ENCODE measurements at places on chromosomes 3 and 15. TPM values are rescaled to one million over a fixed set of nuclear protein-coding genes. Genes with fewer than 3 reads are reported as not detected.

CASR gene
- not detected for polyA plus RNA-seq

GRCh38 chr3:71650372-71650771 lies 66.8 kb upstream of the FOXP1 start:
- no peak for DNase-seq

DNA sequence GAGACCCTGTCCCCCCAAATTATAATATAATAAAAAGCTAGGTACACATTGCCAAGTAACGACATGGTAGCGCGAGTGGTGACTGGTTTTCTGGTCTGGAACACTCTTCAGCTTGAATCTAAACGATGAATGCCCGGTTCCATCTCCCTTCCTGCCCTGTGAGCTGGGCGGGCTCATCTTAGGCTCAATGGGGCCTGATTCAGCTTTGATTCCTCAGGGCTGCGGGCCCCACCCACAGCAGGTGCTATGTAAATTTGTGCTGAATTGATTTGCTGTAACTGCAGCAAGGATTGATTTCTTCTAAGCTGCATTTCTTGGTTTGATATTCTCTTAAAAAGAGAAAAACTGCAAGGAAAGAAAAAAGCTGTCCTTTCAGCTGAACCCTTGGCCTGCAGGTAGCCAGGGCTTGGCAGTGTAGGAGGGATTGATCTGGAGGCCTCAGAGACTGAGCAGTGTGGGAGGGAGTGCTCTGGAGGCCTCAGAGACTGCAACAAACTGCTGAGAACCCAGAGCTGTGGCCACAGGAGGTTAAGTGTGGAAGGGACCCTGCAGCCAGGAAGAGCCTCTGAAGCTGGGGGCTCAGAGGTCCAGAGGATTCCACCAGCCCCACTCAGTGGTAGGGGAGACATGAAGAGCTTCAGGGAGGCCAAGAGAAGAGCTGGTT lies 231.6 kb downstream of the XXYLT1 start:
- no peak for DNase-seq

DNA sequence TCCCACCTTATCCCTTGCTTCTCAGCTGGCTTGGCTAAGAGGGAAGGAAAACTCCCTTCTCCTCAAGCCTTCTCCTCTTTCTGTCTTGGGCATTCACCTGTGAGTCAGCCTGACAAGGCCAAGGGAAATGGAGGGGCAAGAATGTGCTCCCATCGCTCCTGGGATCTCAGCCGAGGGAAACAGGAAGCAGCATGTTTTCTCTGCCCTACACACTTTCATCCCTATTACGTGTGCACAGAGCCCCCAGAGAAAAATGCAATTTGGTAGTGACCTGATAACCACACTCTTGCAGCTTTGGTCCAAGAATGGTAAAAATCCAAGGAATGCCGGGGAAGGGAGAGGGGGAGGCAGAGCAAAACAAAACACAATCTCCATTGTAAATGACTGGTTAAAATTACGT lies 32.9 kb upstream of the MTMR10 start:
- DNase-seq = no peak

TRIM71 gene
- not detected for polyA plus RNA-seq

GRCh38 chr3:50272911-50273688 lies 4.2 kb downstream of the SEMA3B start:
- peak; percentile 83 for DNase-seq

FANCD2OS gene
- polyA plus RNA-seq = not detected

CX3CR1 gene
- 338 TPM for polyA plus RNA-seq

DNA sequence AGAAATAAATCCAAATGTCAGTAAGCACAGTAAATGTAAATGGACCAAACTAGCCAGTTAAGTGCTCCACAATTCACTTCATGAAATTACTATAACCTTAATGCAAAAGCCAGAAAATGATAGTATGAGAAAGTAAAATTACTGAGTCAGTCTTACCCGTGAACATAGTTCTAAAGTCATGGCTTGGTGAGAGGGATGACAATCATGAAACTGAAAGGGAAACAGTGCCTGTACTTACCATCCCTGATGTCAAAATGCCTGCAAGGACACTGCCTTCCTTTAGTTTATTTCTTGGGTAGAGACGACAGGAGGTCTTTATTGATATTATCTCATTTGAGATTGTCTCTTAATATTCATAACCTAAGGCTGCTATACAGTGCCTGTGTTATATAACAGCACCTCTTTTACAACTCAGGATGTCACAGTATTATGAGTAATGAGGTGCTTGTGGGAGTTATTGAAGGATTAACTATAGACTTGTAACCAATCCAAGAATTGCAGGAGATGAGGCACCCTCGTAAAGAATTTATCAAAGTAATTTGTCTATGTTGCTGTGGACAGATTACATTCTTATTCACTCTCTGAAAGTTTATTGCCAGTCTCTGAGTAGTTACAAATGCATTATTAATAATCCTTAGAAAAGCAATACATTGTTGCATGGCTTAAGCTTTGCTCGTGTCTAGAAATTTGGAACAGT lies 142.9 kb upstream of the BFSP2 start:
- DNase-seq = no peak

- DNase-seq = no peak
These were observed at the start of gene SAMMSON for GRCh38 chr3:69999140-70000027. Gene SAMMSON (plus strand): TSS chr3:69999733.

PLA2G4D gene
- not detected for polyA plus RNA-seq

DNA sequence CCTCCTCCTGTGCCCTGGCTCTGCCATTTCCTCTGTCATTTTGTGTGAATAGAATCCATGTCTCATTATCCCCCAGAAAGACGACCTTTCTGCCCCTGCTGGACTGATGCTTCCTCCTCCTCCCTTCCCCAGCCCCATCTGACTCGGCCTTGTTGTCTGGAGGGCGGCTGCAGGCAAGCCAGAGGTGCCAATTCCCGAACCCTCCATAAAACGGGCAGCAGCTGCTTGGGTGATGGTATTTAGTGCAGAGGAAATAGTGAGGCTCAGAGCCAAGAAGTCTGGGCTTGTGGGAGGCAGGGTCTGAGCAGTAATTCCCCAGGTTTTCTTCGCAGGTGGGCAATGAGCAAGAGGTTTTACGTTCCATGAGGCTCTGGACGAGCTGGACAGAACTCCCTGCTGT lies 71.2 kb downstream of the ITGA11 start:
- DNase-seq = no peak

OIP5 gene
- polyA plus RNA-seq = 0.44 TPM

- no peak for DNase-seq
These were observed 85.3 kb upstream of the CFAP20DC start for GRCh38 chr3:59135096-59135495.

DNA sequence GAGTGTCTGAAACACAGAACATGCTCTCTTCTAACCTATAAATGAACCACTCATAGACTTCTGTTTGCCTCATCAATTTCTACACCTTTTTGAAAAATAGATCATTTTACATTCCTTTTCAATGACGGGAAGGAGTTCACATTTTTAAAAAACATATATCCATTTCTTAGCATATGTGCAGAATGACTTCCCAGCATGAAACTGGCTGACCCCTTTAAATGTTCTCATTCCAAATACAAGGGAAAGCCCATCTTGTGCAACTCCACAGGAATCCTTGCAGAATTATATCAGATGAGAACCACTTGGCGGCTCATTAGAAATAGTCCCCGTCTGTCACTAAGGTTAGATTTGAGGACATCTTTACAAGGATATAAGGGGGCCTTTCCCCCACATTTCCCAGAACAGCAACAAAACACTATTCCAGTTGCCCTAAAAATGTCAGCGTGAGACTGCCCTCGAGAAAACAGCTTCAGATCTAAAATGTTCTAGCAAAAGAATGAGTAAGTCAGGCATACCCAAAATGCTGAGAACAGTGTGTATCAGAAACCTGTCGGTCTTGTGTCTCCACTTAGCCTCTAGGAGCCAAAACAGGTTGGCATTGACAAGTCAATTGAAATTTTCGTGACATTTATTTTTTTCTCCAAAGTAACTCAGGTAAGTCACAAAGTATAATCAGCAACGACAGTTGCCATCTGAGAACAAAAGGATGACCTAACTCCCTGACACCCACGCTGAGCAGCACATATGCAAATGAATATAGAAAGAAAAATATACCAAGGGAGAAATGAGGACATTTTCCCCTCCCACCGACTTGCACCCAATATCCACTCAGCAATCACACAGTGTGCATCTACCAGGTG lies 63.1 kb downstream of the FOXP1 start:
- DNase-seq = no peak

WNT7A gene
- polyA plus RNA-seq = not detected

CELSR3 gene
- polyA plus RNA-seq = 0.46 TPM

DNA sequence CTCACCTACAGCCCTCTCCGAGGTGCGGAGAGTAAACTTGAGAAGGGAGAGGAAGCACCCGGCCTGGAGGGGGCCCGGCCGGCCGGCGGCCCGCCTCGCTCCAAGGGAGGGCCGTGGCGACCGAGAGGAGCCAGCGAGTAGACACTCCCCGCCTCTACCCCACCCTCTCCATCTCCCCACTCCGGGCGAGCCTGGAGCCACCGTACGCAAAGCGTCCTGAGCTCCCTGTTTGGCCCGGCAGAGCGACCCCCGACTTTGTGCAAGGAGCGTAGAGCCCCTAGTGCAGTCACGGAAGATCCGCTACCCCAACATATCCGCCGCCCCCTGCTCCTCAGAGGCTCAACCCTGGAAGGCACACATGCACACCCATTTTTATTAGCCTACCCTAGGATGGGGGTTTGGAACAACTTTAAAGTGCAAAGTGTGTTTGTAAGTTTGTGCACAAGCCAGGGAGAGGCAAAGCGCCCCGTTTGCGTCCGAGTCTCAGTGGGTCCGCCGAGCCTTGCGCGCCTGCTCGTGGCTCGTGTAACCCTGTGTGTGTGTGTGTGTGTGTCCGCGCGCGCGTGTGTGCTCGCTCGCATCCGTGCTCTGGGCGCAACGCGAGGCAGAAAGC lies 508 bp upstream of the SMAD6 start:
- DNase-seq = no peak

SUMF1 gene
- 43.9 TPM for polyA plus RNA-seq

DNA sequence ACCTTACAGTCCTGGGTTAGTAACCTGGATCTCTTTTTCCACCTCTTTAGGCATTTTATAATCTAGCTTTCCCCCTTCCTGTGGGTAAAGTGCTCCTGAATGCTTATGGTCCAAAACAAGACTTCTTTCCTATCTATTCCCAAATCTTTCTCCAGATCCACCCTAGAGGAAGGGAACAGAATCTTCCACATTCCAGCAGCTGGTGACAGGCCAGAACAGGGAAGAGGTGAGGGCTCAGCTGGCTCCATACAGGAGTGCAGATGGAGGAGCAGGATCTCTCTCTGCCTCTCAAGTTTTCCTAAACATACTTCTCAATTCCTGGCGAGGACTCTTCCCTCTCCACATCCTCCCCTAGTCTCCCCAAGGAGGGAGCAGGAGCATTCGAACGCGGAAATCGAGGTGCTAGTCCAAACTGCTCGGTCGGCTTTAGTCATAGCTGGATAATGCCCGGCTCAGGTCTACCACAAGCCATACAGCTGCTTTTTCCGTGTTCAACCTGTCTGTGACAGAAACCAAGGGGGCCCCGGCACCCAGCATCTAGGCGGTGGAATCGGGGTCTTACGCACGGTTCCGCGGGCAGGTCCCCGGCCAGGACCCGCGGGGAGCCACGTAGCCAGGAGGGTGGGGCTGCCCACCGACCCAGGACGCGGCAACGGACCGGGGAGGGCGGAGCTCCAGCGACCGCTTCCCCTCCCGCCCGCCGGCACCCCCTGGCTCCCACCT lies 4.0 kb downstream of the RASSF1 start:
- DNase-seq = no peak

- DNase-seq = no peak
These were observed 79.6 kb upstream of the SPATA12 start for GRCh38 chr3:56980798-56981390.

DNA sequence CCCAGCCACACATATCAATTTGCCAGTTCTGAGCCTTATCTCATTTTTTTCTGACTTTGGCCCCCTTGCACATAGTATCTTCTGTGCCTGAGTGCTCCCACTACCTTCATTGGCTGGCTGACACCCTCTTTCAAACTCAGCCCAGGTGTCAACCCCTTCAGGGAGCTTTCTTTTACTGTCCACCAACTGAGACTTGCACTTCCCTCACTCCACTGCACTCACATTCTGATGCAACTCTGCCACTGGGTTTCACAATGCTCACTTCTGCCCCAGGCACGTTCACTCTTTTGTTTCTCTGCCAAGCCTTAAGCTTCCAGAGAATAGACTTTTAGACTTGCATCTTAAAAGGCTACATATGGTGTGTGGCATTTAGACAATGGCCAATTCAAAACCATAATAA lies 101.5 kb upstream of the CBLB start:
- DNase-seq = no peak

GRCh38 chr3:141308588-141309218 lies 59.6 kb upstream of the ZBTB38 start:
- DNase-seq = no peak

C3orf33 gene
- 2.2 TPM for polyA plus RNA-seq

COL6A5 gene
- polyA plus RNA-seq = not detected

SPTSSB gene
- polyA plus RNA-seq = 70.0 TPM

DNA sequence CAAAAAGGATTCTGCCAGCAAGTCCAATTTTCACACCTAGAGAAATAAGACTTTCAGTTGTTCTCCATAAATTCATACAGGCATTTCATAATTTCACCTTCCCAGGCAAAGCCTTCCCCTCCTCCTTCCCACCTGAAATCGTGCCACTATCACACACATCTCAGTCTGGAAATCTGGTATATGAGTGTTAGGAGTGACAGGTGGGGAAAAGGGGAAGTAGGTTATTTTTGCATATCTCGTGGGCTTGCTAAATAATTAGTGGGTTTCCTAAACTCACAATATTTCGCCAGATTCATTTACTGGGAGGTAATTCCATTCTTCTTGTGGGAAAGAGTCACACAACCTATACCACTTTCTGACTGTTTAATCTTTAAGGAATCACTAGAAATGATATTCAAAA lies 7.4 kb downstream of the ALDH1A2 start:
- no peak for DNase-seq

GRCh38 chr3:172687501-172687900 lies 23.4 kb downstream of the NCEH1 start:
- no peak for DNase-seq

GRCh38 chr3:54549607-54550220 lies 378.1 kb downstream of the LRTM1 start:
- DNase-seq = no peak

DCBLD2 gene
- not detected for polyA plus RNA-seq

CPNE9 gene
- not detected for polyA plus RNA-seq

DNA sequence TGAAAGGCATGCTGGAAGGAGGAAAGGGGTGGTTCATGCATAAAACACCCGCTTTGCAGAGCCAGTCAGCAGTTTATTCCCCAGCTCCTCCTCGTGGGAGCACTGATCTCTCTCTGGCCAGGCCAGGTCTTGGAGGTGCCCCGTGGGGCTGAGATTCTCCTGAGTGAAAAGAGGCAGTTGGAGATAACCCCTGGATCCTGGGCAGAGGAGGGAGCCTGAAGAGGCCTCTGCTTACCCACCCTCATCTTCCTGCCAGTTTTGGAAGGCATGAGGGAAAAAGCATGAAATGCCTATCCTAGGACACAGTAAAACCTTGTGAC lies 108.3 kb downstream of the SEMA5B start:
- no peak for DNase-seq

DNA sequence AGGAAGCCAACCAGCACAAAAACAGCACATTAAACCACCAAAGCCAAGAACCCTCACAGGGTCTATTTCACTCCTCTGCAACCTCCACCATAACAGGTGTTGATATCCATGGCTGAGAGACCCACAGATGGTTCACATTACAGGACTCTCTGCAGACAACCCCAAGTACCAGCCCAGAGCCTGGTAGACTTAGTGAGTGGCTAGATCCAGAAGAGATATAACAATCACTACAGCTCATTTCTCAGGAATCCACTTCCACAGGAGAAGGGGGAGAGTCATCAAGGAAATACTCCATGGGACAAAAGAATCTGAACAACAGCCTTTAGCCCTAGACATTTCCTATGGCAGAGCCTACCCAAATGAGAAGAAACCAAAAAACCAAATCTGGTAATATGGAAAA lies 168.1 kb upstream of the CD96 start:
- no peak for DNase-seq

UNC13C gene
- not detected for polyA plus RNA-seq

GRCh38 chr3:129827765-129828164 lies 65.7 kb downstream of the TMCC1 start:
- peak; percentile 25 for DNase-seq
